ENCODE measurements at places on chromosomes 16 and 17. TPM values are rescaled to one million over a fixed set of nuclear protein-coding genes. Genes with fewer than 3 reads are reported as not detected.
A peak's percentile ranks its signal among the peaks of the same experiment; 100 is the strongest.

PRR29 gene
- total RNA-seq: 6.1 TPM

TEX14 gene
- total RNA-seq: 0.13 TPM

CDH1 gene
- total RNA-seq: 1.1 TPM

TCAP gene
- total RNA-seq: 1.9 TPM

SLC9A5 gene
- total RNA-seq: 0.36 TPM

- DNase-seq: no peak
Observed at GRCh38 chr16:75798714-75799113, 72.4 kb upstream of the CPHXL start.

- DNase-seq: peak; percentile 97
Observed at GRCh38 chr16:55480228-55480655, 1.2 kb downstream of the MMP2 start.

DNA sequence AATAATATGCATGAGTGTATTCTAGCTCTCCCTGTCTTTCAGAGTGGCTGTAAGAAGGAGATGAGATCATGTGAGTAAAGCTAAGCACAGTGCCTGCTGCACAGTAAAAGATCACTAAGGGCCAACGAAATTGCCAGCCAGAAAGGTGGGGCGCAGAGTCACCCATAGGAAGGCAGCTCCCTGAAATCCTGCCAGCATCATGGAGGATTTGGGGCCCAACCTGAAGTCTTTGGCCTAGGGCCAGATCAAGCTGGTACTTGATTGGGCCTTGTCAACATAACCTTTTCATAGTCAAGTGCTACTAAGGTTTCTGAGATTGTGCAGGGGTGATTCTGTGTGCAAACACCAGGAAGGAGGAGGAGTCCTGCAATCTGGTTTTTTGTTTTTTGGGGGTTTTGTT, 16.5 kb downstream of the SCNN1B start:
- no peak for DNase-seq

DNA sequence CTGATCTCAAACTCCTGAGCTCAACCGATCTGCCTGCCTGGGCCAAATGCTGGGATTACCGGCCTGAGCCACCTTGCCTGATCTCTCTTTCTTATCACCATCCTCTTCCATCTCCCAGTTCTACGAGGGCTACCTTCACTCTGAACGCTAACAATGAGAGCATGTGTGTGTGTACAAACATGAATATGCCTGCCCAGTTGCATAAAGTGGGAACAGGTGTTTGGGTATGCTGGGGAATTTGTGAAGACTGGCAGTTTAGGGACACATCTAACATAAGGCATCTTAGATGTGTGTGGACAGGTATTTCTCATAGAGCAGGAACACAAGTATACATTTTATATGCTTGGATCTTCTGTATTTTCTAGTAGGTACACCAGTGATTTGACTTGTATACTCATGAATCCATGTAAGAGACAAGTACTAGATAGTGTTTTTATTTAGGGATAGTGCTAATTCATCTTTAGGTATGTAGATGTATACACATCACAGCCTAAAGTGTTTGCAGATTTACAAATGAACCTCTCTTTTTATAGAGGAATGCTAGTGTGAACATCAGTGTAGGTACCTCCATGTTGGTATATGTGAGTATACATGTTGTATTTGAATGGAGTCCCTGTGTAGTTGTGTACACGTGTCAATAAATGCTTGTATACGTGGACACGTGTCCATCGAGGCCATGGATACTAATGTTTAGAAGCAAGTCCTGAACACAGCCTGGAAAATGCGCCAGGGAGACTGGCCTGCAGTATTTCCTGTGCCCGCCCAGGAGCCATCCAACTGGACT, 1.2 kb upstream of the DLX4 start:
- no peak for DNase-seq

DNA sequence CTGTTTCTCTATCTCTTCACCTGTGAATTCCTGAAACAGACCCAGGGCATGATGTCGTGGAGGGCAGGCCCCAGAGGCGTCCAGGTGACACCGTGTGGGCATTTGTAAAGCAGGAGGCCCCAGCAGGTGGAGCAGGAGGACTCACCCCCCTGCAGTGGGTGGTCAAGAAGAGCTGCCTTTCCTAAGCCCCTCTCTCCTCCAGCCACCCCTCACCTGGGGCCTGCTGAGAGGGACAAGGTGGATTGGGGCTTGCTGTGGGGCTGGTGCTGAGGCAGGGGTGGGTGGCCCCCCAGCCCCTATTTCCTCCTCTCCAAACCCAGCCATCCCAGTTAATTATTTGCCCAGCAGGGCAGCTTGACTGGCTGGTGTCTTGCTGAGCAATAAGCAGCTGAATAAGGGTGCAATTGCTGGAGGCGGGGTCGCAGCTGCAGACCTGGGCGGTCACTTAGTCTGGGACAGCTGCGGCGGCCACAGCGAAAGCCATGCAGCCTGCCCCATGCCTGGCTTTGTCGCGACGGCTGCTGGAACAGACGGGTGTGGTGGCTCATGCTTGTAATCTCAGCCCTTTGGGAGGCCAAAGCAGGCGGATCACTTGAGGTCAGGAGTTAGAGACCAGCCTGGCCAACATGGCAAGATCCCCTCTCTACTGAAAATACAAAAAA, 56.4 kb downstream of the JPH3 start:
- DNase-seq: no peak

- peak; percentile 61 for DNase-seq
Observed at GRCh38 chr16:89442990-89443726, 47.2 kb downstream of the ANKRD11 start.

DNA sequence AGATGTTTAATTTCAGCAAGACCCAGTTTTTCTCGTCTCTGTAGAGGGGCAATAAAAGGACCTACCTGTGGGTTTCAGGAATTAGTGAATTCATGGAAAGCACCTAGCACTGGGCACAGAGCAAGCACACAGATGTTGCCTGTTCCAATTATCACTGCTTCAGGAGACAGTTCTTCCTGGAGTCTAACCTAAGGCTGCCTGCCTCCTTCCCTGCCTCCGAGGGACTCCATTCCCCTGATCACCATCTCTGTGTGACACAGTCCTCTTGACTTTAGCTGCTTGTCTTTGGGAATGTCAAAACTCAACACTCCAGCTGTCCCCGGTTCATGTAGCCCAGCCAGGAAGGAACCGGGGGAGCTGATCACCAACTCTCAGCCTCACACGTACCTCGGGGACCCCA, 474.9 kb downstream of the SLC39A11 start:
- no peak for DNase-seq

DNA sequence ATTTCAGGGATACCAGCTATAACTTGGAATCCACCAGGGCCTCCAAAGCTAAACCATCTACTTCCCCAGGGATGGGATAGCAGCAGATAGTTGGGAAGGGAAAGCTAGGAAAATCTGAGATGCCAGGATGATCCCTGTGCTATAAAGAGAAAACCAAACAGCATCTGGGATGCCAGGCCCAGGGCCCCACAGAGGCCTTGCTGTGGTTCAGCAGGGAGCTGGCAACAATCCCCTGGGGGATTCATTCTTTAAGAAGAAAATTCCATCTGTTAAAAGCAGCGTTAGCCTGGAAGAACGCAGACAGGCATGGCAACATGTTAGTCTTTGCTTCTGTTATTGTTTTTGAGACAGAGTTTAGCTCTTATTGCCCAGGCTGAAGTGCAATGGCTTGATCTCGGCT, 16.6 kb downstream of the MYO18A start:
- DNase-seq: no peak

GRCh38 chr16:51224317-51224716, 73.2 kb upstream of the SALL1 start:
- no peak for DNase-seq

- DNase-seq: peak; percentile 68
Observed at GRCh38 chr17:75822119-75822799, 21.9 kb downstream of the UNC13D start.
